8988T (cell line): ENCODE measurements at places on chromosomes 3 and 15.

- DNase-seq, result no peak
Observed at GRCh38 chr3:136270179-136270578, 20.0 kb downstream of the PCCB start.

GRCh38 chr15:31081588-31082250, 19.8 kb downstream of the TRPM1 start:
- no peak for DNase-seq

DNA sequence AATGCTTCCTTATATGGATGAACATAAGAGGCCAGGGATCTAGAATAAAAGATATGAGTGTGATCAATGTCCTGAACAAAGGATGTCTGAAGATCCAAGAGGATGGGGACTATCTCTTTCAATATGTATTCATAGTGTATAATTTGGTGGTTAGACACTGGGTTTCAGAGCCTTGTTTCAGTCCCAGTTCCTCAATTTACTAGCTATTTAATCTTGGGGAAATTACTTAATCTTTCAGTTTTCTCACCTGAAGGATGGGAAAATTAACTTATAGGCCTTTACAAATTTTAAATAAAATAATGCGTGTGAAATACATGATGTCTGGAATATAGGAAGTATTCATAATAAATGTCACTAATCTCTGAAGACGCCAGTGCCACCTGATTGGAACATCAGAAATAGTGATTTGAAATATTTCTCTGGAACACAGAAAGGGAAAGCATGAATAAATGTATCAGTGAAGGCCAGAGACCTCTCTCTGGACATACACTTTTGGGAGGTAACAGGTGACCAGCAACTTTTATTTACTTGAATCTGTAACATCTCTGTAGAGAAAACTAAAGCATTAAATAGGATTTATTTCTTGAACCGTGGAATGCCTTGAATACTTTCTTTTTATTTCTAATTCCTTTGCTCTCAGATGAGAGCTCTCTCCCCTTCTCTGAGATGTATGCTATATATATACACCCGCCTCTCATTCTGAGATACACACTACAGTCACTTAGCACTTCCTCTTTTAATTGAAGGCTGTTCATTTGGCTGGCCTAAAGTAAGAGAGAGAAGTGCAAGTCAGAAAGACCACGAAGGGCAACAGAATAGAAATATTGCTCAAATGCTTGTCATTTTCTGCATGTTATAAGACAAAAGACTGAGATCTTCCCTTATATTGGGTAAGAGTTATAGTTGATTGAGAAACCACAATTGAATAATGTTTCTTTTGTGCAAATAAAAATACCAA, 407.1 kb downstream of the LSAMP start:
- no peak for DNase-seq

DNA sequence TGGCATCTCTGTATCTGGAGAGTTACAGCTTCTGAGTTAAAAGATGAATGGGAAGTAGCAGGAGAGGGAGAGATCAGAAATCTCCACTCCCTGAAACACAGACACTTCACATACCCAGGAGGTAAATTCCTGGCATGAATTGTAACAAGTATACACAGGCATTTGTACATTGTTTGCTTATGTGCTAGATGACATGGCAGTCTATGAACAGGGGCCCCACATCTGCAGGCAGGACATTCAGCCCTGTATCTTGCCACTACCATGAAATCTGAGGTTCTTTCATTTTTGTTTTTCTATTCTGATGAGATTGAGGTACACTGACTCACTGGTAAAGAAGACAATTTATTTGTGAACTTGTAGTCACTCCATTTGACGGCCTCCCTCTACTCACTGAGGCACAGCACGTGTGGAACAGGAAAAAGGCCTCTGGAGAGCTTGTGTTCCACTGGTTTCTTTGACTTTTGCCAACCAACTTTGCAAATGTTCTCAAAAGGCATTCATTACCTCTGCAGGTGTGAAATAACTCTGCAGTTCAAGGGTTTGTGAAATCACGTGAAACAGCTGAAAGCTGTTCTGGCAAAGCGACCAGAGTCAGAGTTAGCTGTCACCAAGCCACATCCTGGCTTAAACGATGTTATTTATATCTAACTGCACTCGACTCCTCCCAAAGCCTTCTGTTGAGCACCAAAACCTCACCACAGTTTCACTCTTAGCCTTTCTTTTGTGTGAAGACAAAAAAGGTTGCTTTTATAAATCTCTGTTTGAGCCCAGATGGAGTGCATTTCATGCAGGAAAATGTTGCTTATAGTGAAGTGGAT, 401.3 kb upstream of the CFAP20DC start:
- no peak for DNase-seq

DNA sequence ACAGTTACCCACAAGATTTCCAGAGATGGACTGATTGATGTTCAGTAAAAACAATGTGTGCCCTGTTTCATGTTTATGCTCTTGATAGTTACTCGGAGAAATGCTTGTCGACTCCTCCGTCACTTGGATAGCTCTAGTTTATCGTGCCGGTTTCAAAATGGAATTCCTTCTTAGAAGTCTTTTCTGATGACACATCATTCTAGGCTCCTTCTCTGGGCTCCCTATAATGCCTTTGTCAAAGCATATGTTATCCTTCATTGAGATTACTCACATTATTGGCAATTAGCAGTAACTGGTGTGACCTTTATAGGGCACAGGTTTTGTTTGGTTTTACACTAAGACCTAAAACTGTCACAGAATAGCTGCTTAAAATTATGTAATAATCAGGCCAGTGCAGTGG, 201.8 kb downstream of the CNTN6 start:
- DNase-seq, result no peak

- no peak for DNase-seq
Observed at GRCh38 chr3:61961900-61962299, 400.5 kb downstream of the PTPRG start.

GRCh38 chr15:94125156-94125555, 106.2 kb upstream of the MCTP2 start:
- no peak for DNase-seq

- no peak for DNase-seq
Observed at GRCh38 chr3:65672871-65673815, 365.6 kb downstream of the MAGI1 start.

DNA sequence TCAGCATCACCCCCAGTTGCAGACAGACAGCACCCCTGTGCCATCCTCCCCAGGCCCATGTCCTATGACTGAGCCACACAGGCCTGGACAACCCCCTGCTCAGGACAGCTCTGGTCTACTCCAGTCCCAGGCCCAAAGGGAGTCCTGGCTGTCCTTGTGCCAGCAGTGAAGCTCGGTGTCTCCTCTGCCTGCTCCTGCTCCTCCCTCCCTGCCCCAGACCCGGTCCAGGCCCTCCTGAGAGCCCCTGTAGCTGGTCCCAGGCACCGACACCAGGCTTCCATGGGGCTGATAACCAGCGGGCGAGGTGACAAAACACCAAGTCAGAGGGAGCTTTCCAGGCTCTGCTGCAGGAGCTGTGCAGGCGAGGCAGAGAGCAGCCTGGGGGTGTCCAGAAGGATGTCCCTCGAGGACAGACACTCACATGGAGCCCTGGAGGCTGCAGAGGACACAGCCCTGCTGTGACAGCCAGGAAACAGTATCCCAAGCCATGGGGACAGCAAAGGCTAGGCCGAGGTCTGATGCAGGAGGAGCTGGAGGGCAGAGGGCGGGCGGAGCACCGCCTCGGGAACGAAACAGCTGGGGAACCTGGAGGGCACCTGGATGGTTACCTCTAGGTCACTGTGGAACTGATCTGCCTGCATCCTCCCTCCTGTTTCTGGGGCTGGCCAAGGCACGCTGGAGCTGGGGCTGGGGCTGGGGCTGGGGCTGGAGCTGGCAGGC, 103.8 kb upstream of the PRR20G start:
- no peak for DNase-seq

DNA sequence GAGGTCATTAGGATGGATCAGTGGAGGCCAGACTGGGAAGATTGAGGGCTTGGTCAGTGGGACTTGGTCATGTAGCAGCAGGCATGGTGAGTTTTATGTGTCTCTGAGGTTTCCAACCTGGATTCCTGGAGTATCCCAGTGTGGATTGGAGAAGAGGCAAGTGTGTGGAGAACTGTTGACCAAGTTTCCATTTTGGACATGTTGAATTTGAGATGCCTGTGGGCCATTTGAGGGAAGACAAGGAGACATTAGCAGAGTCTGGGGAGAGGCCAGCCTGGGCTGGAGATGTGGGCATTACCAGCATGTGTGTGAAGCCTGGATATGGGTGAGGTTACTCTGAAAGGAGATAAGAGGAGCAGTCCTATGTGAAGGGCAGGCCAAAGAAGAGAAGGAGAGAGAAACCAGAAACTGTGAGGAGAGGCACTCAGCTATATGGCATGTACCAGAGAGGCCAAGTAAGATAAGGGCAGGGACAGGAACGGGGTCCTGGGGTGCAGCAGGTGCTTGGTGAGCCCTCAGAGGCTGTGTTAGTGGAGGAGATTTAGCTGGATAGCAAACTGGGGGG, 4.3 kb downstream of the SLC25A38 start:
- DNase-seq, result no peak

DNA sequence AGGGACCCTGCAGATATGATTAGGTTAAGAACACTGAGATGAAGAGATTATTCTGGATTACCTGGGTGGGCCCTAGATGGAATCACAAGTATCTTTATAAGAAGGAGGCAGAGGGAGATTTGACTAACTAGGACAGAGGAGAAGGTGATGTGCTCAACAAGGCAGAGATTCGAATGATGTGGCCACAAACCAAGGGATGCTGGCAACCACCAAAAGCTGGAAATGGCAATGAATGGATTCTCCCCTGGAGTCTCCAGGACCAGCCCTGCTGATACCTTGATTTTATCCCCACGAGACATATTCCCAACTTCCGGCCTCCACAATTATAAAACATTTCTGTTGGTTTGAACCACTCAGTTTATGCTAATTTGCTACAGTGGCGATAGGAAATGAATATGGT, 42.9 kb downstream of the RGMA start:
- no peak for DNase-seq

DNA sequence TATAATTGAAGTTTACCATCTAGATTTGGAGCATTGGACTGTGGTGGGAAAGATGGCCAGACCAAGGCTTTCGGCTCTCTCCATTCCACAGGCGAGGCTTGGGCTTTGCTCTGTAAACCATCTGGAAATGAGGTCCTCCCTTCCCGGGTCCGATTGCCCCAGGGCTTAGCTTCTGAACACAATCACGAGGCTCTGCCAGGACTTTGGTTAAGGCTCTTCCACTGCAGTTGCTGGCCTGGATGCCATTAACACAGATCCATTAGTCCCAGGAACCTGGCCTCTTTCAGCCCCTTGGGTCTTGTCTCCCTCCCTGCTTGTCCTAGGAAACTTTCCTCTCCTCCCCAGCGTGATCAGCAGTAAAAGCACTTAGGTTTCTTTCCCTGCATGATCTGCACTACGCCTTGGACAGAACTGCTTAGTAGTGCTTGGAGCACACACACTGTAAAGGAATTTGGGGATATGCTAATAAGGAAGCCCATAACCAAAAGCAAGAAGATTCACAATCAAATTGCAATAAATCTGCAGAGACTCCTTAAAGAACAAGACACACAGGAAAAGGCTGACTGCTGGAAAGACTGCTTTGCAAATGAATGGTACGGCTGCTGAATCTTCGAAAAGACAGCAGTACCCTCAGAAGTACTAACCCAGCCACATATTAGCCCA, 154.3 kb downstream of the ECT2 start:
- DNase-seq, result no peak

DNA sequence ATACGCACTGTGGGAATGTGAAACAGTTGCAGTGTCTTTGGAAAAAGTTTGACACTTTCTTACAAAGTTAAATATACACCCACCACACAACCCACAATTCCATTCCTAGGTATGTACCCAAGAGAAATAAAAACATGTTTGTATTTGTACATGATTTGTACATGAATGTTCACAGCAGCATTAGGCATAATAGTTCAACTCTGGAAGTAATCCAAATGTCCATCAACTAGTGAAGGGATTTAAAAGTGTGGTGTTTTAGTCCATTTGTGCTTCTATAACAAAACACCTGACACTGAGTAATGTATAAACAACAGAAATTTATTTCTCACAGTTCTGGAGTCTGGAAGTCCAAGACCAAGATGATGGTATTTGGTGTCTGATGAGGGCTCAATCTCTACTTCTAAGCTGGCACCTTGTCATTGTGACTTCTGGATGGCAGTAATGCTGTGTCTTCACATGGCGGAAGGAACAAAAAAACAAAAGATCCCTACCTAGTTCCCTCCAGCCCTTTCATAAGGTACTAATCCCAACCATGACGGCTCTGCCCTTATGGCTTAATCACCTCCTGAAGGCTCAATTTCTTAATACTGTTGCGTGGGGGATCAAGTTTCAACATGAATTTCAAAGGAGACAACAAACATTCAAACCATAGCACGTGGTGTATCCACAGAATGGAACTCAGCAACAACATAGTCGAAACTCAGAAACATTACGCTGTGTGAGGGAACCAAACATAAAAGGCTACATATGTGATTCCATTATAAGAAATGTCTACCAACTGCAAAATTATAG, 120.5 kb downstream of the AQP9 start:
- DNase-seq, result no peak

- no peak for DNase-seq
Observed at GRCh38 chr3:181549266-181549665, 162.5 kb upstream of the SOX2 start.

GRCh38 chr15:98791046-98791701, 142.8 kb downstream of the IGF1R start:
- no peak for DNase-seq

DNA sequence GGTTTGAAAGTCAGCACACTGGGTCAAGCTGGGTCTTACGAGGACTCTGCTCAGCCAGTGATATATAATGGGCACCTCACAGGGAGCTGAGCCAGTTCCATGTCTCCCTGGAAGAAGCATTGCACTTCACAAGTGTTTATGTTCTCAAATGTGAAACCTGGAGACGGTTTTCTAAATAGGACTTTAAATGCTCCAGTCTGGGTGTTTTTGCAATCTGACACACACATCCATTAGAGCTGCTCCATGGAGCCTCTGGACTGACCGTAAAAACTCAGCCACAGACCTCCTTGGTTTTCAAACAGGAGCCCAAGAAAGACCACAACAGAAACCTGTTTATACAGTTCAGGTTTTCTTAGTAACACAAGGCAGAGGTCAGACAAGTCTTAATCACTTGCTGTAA, 201.3 kb upstream of the LRIG1 start:
- DNase-seq, result no peak

- DNase-seq, result no peak
Observed at GRCh38 chr3:33388374-33389100, 51.7 kb downstream of the UBP1 start.

- DNase-seq, result no peak
Observed at GRCh38 chr3:147370349-147370748, 36.0 kb downstream of the ZIC4 start.

GRCh38 chr15:69000725-69001503, 13.6 kb upstream of the NOX5 start:
- no peak for DNase-seq
